ENCODE measurements at places on chromosomes 11 and 22.

GRCh38 chr22:33538277-33538885 is 381.9 kb downstream of the LARGE1 start:
- DNase-seq: no peak

DNA sequence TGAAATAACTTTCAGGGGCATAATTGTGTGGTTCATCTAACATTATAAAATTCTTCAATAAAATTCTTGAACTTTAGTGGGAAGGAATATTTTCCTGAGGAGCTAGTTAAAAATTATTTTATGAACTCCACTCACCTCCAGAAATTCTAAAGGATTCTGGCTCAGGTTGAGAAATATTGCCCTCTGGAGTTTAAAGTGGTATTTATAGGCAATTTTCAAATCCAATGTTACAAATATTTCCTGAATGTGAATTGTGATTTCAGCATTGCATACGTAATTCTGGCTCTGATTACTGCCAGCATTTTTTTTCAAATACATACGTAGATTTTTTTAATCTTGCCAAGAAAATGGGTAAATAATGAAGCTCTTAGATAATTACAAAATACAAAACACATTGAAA is 598.2 kb upstream of the ANO3 start:
- no peak for DNase-seq

- no peak for DNase-seq
Measured at GRCh38 chr11:102479733-102480132, 27.2 kb upstream of the TMEM123 start.

DNA sequence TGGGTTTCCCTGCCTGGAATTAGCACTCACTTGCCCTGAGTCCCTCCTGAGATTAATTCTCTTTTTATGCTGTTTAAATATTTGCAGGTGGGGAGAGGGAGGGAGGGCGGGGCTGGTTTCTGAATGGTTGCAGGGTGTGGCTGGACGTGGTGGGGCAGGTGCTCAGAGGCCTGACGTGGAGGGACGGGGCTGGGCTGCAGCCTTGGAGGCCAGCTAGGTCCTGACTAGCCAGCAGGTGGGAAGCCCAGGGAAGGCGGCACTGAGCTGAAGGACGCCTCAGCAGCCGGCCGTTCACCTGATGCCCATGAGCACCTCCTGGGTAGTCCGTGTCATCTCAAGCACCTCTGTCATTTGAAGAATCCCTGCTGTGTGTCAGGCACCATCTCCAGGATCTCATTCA is 21.3 kb downstream of the SGSM1 start:
- no peak for DNase-seq

DNA sequence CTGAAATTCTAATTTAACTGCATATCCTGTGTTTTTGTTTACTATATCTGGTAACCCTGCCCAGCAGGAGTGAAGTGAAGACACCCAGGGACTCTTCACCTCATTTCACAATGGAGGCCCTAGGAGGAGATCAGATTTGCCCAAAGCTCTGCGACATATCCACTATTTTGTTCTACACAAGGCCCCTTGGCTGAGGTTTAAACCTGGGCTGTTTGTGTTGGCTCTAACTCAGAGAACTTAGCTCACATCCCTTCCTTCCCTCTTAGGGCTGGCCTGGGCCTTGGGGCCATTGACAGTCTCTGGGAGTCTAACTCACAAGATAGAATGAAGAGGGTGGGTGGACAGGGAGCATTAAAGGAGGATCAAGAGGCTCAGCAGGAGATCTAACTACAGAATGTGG is 8.2 kb upstream of the PLA2G3 start:
- DNase-seq: no peak

GRCh38 chr11:106708348-106708747 is 309.9 kb downstream of the GUCY1A2 start:
- DNase-seq: no peak

GRCh38 chr11:131063638-131064037 is 147.4 kb upstream of the SNX19 start:
- no peak for DNase-seq

GRCh38 chr11:17408641-17409040 is 20.2 kb upstream of the KCNJ11 start:
- DNase-seq: no peak

GRCh38 chr11:130839981-130840666 is 76.2 kb downstream of the SNX19 start:
- DNase-seq: no peak

DNA sequence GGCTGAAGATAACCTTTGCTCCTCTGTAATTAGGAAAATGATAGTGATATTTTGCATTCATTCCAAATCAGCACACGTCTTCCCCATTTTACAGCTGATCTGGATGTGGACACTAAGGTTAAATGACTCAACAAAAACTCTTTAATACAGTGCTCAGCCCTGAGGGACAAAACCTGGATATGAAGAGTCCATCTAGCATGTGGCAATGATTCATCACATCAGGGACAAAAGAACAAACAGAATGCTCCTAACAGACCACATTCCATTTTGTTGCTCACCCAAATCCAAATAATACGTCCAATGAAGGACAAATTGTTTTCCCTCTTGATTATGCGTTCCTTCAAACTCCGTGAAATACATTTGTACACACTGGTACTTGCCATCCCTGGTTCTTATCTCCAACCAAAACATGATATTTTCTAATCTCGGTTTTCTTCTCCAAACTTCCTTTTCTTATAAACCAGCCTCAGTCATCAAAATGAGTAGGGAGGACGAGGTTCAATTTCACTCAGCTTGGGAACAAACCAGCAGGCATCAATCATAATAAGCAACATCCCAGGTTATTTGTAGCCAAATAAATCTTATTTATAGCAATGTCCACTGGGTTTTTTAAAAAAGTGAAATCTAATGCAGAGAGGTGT is 53.7 kb upstream of the MTMR2 start:
- no peak for DNase-seq

DNA sequence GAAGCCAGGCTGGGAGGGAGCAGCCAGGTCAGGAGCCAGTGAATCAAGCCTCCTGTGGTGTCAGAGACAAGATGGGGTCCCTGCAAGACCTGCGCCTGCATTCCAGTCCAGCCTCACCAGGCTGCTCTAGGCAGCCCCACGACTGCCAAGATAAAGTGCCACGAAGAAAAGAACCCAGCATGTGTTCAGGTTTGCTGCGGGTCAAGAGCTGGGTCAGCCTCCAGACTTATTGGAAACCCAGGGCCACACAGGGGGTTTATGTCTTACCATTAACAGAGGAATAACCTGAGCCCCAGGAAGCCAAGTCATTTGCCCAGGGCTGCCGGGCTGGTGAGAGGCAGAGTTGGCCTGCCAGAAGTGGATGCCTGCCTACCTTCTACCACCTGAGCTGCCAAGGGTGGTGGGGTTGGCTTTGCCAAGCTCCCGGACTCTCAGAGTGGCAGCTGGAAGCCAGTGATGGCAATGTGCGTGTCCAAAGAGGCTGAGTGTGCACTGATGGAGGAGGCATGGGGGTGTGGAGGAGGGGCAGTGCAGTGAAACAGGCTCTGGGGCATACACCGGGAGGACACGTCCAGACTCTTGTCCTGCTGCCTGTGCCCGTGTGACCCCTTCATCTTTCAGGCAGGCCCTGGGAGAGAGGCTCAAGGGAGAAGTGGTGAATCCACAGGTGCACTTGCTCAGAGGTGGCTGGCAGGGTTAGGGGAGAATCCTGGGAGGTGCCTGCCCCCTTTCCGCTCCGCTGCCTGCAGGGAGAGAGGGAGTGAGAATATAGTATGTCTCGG is 1.7 kb downstream of the RASD2 start:
- DNase-seq: no peak

DNA sequence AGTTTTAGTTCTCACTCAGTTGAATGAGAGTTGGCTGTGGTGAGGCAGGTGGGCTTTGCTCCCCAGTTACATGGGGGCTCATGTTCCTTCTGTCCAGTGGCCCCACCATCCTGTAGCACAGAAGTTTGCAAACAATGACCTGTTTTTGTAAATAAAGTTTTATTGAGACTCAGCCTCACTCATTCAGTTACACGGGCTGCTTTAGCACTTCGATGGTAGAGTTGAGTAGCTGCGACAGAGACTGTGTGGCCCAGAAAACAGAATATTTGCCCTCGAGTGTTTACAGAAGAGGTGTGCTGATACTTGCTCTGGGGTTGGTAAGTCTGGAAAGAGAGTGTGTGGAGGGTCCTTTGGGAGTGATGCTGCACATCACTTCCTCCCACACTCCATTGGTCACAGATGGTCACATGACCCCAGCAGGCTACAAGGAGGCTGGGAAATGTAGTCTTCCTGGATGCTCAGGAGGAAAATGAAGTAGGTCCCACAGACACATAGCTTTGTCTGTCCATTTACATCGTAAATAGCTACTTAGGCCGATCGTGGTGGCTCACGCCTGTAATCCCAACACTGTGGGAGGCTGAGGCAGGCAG is 34.6 kb downstream of the IFT27 start:
- no peak for DNase-seq

- DNase-seq: no peak
Measured at GRCh38 chr11:125223901-125224361, 59.4 kb downstream of the PKNOX2 start.

GRCh38 chr11:28072321-28072720 is 35.6 kb downstream of the KIF18A start:
- DNase-seq: no peak

DNA sequence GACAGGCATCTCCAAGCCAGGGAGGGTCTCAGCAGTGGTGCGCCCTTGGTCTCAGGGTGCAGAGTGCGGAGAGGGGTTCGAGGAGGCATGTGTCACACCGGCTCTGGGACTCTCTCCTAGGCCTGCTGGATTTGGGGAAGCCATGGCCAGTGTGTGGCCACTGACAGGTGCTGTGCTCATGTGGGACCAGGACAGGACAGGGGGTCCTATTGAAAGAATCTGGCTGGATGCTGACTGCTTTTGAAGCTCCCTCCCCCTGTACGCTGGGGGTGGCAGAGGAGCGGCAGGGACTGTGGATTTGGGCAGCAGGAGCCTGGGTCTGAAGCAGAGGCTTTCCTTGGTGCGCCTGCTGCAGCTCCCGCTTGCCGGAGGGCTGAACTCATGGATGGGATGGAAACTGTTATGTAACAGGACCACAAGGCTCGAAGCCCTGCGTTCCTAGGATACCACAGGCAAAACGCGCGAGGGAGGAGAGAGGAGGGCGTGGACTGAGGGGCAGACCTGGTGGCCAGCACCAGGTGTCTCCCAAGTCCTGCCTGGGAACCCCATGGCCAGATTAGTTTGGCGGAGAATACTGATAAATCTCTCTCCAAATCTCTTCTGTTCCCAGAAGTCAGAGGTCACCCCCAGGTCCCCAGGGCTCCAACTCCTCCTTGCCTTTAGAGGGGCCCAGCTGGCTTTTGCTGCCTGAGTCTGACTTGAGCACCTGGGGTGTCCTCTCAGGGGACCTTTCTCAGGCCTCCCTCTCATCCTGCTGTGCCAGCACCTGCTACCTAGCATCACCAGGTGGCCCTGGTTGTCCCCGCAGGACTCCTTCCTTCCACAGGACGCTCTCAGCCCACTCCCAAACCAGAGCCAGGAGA is 13.8 kb upstream of the TEF start:
- no peak for DNase-seq

DNA sequence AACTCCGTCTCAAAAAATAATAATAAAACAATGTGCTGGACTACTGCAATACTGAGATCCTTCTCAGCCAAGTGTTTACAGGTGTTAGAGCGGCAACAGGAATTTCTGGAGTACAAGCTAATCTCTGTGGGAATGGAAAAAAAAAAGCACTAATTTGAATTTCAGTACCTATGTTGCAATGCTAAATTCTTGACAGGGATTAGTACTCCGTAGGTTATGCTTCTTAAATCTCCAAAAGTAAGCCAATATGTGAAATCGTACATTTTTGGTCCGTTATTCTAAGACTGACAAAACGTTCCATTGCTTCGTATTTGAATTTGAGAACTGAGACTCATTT is 1.1 kb downstream of the ATL3 start:
- DNase-seq: no peak

DNA sequence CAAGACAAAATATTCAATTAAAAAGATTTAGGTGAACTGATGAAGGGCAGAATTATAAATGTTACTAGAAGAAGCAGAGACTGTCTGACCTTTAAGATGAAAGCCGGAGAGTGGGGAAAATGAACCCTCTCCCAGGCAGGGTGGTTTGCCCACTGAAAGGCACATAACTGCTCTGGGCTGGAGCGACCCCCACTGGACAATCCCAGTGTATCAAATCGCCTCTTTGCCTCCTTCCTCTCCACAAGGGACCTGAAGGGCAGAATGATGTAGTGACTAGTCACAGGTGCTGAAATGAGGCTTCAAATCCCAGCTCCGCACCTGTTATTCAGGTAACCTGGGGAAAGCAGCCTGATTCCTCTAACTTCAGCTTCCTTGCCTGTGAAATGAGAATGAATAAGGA is 69.0 kb downstream of the EFCAB6 start:
- no peak for DNase-seq

- DNase-seq: no peak
Measured at GRCh38 chr11:96761451-96761850, 371.6 kb downstream of the JRKL start.

- no peak for DNase-seq
Measured at GRCh38 chr11:384511-384910, 9.5 kb upstream of the PKP3 start.

- DNase-seq: no peak
Measured at GRCh38 chr11:132332521-132332920, 962.1 kb downstream of the NTM start.

DNA sequence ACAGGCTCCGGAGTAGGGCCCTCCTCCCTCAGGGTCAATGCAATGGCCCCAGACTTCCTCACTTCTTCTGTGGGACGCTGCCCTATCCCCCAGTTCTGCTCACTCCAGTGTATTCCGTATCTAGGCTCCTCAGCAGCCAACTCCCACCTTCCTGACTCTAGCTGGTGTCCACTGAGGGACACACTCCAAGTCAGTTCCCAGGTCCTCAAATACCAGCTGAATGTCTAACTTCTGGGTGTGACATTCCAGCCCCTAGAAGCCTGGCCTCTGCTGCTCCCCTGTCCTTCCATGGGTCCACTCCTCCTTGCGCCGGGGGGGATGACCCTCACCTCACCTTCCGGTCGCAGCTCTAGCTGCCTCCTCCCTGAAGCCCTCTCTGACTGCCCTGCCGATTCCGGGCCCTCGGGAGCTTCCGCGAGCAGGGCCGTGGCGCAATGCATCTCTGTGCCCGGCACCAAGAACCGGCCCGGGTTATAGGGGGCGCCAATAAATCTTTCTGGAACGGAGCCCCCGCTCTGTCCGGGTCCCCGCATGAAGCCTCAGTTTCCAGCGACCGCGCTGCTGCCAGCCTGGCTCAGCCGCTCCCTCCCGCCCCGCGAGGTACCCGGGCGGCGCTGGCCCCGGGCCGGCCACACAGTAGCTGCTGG is 15.4 kb downstream of the BAD start:
- no peak for DNase-seq
